ENCODE measurements at places on chromosomes 13 and 19. TPM values are rescaled to one million over a fixed set of nuclear protein-coding genes. Genes with fewer than 3 reads are reported as not detected.

OR7D2 gene
- not detected for total RNA-seq

GRCh38 chr19:17846146-17846545, 1.6 kb downstream of the JAK3 start:
- DNase-seq, result no peak

INAFM1 gene
- 1.6 TPM for total RNA-seq

DNA sequence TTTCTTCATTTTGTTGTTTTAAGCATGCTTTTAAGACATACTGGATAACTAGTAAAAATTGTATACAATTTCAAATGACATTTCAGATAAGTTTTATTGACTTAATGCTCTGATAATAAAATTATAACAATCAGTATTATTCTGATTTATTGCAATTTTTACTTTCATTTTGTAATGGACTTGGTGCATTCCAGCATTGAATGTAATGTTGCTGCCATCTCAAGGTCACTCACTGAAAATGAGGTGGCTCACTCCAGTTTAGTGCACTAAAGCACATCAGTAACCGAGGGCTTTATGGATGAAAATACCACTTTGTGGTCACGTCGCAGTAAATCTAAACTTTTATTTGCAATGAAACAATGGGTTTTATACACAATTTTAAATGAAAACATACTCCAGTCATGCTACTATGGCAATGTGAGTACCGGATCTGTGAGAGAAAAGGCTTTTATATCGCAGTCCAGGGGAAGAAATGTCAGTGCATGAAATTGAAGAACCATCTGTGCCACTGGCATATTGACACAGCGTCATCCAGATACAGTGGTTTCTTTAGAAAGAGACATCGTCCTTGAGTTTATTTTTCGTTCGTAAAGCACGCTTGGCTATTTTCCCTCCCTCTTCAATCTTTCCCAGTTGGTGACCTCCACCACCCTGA, 20.7 kb upstream of the ZNF507 start:
- peak; percentile 24 for DNase-seq

GRCh38 chr19:29532956-29533355, 7.2 kb downstream of the VSTM2B start:
- DNase-seq, result no peak

OR4F17 gene
- total RNA-seq, result not detected

DNA sequence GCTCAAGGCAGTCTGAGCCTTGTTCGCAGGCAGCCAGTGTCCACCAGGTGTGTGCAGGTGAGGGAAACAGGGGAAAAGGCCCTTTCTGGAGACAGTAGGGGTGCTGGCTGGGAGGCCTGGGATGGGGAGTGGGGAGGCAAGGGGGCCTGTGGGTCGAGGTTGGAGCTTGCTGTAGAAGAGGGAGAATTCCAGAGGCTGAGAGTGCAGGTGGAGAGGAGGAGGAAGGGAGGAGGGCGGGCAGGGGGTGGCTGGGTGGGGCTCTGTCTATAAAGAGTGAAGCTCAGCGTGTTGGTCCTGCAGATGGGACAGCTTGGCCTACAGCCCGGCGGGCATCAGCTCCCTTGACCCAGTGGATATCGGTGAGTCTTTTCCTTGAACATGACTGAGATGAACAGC, at the start of gene CCL25:
Gene CCL25 (plus strand): TSS at position 297 of the 396 bp plus-strand sequence. CDS start 290 bp downstream, outside the sequence.
- DNase-seq, result no peak

GRCh38 chr13:62512194-62513141, 1096.8 kb upstream of the PCDH20 start:
- DNase-seq, result no peak

ZNF616 gene
- 18.0 TPM for total RNA-seq

PRDX2 gene
- 444 TPM for total RNA-seq

ALOX5AP gene
- 23.1 TPM for total RNA-seq

DNA sequence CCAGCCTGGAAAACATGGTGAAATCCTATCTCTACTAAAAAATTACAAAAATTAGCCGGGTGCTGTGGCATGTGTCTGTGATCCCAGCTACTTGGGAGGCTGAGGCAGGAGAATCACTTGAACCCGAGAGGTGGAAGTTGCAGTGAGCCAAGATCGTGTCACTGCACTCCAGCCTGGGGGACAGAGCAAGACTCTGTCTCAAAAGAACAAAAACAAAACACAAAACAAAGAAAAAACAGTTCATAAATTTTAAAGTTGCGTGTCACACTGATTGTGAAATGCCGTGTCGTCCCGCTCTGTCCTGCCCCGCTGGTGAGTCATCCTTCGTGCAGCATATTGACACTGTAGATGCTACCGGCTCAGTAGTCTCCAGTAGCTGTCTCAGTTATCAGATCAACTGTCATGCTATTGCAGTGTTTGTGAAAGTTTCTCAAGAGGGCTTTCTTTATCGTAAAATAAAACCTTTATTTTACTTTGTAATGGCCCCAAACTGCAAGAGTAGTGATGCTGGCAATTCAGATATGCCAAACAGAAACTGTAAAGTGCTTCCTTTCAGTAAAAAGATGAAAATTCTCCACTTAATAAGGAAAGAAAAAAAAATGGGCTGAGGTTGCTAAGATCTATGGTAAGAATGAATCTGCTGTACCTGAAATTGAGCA, 36.4 kb upstream of the IGFL1 start:
- DNase-seq, result no peak

PSG1 gene
- 0.61 TPM for total RNA-seq

DNA sequence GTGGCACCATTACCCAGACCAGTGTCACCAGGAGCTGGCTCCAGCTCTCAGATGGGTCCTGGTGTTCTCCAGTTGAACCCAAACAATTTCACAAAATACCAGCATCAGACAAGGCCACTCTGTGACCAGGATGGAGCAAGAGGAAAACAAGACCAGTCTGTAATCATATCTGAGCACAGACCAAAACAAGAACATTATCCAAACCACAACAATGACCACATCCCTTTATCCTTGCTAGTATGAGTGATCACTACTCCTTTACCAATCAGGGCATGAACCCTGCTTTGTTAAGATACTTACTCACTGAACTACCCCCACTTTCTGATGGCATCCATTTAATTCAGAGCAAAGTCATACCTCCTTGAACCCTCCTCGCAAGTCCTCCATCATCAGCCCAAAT, 145.9 kb downstream of the NUFIP1 start:
- no peak for DNase-seq

Measured in spinal cord (tissue), 10 donors.